ENCODE measurements at places on chromosomes 2 and 18.

DNA sequence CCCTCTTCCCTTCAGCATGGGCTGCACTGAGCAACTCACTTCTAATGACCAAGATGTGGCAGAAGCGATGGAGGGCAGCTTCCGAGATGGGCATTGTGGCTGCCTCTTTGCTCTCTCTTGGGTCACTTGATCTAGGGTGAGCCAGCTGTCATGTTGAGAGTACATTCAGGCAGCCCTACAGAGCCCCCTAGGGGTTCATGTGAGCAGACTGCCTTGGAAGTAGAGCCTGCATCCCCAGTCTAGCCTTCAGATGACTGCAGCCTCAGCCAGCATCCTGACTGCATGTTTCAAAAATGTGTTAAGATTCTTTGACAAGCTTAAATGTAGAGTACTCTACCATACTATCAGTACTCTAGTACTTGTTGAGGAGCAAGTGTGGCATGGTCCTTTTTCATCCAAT lies 143.9 kb downstream of the NCK2 start:
- DNase-seq, result no peak

DNA sequence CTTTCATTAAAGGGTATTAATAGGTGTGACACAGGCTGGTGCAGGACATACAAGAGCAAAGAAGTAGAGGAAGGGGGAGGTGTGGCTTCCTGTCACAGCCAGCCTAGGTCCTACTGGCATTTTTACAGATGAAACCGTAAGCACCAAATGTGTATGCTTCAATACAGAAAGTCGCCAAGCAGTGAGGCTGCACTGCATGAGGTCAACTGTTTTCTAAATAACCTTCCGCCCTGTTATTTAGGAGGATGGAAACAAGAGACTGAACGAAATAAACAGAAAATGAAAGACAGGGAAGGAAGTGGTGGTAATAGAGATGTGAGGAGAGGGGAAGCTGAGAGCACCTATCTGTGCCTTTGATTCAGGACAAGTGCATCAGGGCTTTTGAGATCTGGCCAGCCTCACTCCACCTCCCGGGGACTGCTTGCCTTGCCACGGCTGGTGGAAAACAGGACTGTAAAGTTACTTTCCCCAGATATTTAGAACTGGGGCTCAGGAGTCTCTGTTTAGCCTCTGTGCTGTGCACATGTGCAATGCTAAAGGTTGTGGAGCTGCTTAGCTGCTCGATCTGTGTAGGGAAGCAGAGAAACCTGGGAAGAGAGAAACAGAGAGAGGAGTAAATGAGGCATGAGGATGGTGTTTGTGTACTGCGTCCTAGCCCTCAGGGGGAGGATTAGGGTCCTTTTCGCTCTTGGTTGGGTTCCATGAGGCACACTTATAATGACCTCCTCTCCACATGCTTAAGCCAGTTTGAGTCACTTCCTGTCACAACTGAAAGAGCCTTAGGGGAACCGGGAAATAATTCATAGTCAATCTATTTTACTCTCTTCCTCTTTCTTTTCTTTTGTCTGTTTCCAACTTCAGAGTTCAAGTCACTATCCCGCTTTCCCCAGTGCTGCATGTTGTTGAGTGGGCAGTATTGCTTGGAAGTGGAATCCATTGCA lies 62.3 kb upstream of the BOD1L2 start:
- no peak for DNase-seq

DNA sequence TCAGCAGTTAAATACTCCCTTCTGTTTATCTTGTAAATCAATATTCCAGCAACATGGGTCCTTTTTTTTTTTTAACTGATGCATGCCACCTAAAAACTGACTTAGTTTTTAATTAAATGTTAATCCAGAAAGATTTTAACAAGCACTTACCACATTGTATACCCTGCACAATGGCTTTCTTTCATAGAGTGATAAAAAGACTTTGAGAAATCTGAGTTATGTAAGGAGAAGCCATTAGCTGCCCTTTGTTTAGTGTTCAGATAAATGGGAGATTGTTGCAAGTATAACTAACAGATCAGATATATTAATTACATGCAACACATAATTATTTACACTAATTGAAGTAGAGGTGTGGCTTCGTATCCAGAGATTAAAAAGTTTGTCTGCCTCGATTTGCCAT lies 22.7 kb upstream of the NFATC1 start:
- no peak for DNase-seq

GRCh38 chr2:170467568-170468422 lies 247.3 kb upstream of the SP5 start:
- DNase-seq, result no peak

DNA sequence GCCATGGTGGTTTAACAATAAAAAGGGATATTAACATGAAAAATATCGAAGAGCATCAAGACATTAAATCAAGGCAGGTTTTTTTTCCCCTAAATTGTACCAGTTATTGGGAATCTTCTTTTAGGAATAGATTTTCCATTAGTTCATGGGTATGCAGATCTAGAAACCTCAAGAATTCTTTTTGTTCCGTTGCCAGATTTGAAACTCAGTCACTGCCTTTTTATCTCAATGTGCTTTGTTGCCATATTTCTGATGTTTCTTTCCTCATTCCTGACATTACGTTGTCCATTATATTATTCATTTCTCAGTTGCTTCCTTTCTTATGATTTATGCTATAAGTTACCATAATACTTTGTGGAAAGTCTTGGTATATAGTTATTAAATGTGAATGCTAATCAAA lies 162.2 kb downstream of the CD226 start:
- no peak for DNase-seq

GRCh38 chr2:45872211-45872610 lies 220.7 kb downstream of the PRKCE start:
- no peak for DNase-seq

GRCh38 chr2:3257826-3258225 lies 119.8 kb downstream of the EIPR1 start:
- DNase-seq, result no peak

DNA sequence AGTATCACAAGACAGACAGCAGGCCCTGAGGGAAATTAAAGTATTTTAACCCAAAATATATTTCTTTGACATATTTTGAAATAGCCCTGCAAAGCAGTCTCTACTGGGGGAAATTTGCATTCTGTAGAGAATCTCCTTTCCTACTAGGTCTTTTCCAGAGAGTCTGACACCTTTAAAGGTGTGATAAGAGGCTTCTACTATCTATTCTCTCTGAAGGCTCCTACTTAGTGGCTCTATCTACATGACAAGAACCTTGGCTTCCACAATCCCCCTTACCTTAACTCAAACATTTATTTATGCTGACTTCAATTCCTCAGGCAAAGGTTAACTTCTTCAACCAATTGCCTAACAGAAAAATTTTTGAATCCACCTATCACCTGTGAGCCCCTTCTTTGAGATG lies 174.6 kb upstream of the GALNT5 start:
- no peak for DNase-seq

DNA sequence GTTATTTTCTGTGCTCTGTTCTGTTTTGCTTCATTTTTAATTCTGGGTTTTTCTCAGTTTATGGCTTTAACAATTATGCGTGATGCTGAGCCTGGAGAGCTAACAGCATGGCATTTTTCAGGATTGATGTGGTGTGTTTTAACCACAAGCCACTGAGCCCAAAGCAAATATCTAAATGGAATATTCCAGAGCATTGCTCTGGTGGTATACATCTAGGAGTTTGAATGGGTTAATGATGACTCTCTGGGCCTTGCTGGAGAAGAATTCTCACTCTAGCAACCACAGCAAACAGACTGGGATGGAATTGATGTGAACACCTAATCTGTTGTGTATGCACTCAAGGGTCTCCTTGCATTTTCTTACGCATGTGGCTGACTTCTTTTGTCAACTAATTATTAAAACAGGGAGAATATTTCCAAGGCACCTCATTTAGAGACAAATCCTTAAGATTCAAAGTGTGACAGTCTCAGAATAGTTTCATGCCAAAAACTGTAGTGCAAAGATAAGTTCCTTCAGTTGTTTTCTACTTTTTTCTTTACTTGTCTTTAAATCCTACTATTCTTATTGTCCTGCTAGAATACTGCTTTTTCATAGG lies 164.0 kb downstream of the DTNA start:
- DNase-seq, result no peak

DNA sequence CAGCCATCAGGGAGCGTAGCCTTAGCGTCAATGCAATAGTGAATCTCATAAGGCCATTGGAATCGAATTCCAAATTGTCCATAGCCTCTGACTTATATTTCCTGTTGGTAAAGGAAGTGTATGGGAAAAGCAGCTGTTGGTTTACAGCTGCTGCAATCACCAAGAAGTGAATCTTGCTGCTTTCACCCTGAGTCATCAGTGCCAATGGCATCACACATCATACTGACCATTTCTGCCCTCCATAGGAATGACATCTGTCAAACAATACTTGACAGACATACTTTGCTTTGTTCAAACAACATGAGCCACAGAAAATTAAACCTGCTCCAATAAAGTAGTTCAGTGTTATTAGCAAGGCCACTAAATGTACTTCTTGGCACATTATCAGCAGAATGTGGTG lies 111.2 kb upstream of the KLHL29 start:
- no peak for DNase-seq

DNA sequence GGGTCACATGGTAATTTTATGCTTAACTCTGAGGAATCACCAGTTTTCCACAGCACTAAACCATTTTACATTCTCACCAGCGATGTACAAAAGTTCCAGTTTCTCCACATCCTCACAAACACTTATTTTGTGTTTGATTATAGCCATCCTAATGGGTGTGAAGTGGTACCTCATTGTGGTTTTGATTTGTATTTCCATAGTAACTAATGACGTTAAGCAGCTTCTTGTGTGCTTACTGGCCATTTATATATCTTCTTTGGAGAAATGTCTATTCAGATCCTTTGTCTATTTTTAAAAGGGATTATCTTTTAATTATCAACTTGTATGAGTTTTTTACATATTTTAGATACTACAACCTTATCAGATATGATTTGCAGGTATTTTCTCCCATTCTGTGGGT lies 42.0 kb downstream of the CCDC150 start:
- DNase-seq, result no peak

DNA sequence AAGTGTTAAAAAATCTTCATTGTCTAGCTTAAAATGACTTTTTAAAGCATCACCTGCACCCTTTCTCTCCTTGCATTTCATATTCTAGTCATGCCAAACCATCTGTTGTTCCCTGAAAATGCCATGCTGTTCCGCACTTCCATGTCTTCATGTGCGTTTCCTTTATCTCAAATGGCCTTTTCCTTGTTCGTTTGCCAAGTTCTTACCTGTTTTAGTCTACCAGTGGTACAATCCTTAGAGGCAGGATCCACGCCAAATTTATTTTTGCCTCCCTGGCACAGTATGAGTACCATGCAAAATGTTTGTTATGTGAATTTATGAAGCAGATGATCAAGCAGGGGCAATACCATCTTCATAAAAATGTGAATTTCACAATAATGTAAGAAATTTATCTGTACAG lies 37.0 kb downstream of the TMEFF2 start:
- DNase-seq, result no peak

DNA sequence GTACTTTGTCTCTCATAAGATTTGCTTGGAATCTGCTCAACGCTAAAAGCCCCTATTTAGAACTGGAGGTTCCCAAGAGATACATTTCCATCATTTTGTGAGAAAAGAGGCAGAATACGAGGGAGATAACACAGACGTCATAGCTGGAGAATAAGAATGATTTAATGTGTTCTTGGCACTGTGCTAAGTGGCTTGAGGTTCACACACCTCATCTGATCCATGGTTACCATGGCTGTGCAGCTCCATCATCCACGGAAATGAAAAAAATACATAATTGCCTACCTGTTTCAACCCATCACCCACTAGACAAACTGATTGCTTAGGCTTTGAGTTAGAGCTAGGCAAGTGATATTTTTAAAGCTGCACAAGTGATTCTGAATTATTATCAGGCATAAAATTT lies 227.6 kb downstream of the SLC8A1 start:
- DNase-seq, result no peak

- DNase-seq, result no peak
Observed at GRCh38 chr2:24919506-24920097, 435 bp downstream of the ADCY3 start.

DNA sequence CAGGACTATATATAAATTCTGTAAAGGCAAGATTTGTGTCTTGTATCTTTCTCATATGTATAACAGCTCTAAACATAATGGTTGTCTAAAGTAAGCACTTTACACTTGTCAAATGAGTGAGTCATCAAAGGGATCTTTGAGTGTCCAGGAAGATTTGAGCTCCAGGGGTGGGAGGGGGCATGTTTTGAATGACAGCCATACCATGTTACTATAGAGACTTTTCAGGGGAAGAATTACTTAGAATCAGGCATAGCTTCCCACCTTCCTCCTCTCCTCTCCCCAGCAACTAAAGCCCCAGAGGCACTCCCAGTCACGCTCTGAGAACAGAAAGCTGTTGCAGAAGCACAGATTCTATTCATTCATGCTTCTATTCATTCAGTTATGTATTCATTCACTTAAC lies 65.8 kb upstream of the ALK start:
- DNase-seq, result no peak

DNA sequence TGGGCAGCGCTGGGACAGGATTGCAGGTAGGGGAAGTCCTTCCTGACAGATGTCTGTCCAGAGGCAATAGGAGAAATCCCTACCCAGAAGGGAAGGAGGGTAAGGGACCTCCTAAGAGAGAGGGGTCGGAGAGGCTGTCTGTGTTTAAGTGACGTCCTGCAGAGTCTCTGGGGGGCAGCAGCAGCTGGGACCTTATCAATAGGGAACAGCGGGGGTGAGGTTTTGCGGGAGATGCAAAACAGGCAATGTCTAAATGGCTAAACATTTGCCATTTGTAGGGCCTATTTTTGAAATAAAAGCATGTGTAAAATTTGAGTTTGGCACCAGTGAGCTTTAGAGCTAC lies 108.7 kb upstream of the HS6ST1 start:
- DNase-seq, result no peak

GRCh38 chr2:197851451-197851850 lies 47.1 kb downstream of the PLCL1 start:
- no peak for DNase-seq

- DNase-seq, result no peak
Observed at GRCh38 chr18:32542221-32542798, 71.6 kb upstream of the GAREM1 start.

DNA sequence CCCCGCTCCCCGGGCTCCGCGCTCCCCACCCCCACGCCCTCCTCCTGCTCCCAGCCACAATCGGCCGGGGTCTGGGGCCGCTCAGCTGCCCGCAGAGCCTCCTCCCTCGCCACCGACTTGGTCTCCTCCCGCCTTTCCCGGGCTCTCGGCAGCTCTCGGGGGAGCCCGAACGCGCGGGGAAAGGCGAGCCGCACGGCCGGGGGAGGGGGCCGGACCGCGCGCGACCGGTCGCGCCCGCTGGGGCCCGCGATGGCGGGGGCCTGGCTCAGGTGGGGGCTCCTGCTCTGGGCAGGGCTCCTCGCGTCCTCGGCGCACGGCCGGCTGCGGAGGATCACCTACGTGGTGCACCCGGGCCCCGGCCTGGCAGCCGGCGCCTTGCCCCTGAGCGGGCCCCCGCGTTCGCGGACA lies 327 bp downstream of the LTBP1 start:
- DNase-seq, result no peak

GRCh38 chr2:88955607-88956006 lies 264.1 kb downstream of the RPIA start:
- DNase-seq, result no peak

DNA sequence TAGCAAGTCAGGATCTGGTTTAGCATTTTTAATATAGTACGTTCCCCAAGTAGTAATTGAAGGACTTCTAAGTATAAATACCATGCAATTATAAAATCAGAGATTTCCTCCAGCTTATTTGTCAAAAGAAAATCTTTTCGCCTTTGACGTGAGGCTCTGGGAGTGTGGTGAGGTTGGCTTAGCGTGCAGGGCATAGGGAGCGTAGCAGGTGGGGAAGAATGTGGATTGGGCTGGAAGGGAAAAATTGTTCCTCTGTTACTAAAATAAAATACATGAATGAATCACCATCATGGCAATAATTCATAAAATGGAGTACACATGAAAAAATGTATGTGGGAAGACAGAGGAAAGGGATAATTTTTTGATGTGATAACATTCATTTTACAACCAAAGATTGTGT lies 5.4 kb upstream of the IL1RL2 start:
- DNase-seq, result no peak

Data from stimulated activated CD4-positive, alpha-beta T cell treated with anti-CD3 and anti-CD28 coated beads, Interleukin-1b, Interleukin-23, amount 100 ng/mL, for 1 hour (primary cell).